ENCODE measurements at places on chromosomes 6 and 20.

DNA sequence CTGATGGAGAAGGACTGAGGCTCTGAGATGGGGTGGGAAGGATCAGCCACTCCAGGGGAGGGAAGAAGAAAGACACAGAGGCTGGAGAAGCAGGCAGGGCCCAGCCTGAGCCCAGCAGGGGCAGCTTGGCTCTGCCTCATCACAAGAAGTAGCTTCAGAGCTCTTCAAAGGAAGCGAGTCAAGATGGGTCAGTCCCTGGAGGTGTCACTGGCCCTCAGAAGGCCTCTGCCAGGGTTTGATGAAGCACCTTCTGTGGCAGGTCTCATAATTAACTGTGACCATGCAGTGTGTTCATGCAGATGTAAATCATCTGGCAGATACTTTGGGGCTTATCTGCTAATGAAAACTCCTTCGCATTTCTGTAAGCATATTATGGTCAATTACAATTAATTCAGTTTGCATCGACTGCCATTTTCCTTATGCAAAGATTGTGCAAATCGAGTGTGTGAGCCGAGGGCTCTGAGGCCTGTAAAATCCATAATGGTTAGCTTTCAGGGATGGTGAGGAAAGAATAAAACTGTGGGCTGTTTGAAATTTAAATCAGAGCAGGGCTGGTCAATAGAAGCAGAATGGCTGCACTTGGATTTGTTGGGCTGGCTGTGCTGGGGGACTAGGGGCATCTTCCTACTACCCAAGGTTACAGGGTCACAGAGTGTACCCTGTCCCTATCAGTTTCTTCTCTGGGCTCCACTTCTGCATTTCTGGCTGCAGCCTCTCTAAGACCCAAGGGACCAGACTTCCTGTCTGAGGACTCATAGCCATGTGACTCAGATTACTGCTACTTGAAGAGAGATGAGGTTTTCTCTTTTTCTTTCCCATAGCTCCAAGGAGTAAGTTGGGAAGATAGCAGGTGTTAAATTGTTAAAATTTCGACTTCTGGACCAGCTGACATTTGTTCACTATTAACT lies 376.6 kb downstream of the DHX35 start:
- DNase-seq = no peak

DNA sequence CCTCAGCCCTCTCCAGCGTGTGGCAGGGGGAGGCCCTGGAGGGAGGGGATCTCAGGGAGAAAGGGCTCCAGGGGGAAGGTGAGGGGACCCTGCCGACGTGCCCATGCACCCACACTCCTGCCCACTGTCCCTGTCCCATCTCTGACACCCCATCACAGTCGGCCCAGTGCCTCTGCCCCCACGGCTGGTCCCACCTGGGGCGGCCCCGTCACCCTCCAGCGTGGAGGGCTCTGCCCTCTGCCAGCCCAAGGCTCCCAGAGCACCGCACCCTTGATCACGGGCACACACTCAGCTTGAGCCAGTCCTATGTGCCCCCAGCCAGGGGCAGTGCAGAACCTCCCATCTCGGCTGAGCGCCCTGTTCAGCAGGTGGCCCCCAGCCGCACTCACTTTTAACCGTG lies 9.2 kb downstream of the SLC4A11 start:
- no peak for DNase-seq

DNA sequence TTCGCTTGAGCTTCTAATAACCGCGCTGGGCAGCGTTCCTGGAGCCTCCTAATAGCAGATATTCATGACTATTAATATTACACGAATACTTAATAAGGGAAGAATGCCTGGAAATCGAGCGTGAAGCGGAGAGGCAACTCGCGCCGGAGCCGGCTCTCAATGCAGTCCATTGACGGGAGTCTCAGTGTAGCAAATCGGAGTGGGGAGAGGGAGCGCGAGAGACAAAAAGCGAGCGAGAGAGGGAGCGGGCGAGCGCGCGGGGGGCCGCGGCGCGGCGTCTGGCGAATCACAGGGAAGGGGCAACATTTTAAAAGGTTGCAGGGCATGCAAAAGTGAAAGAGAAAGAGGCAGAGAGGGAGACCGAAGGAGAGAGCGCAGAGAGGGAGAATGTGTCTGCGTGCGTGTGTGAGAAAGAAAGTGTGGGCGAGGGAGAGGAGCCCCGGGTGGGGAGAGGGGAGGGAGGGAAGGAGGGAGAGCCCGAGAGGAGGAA lies 2.9 kb downstream of the TFAP2A start:
- no peak for DNase-seq

DNA sequence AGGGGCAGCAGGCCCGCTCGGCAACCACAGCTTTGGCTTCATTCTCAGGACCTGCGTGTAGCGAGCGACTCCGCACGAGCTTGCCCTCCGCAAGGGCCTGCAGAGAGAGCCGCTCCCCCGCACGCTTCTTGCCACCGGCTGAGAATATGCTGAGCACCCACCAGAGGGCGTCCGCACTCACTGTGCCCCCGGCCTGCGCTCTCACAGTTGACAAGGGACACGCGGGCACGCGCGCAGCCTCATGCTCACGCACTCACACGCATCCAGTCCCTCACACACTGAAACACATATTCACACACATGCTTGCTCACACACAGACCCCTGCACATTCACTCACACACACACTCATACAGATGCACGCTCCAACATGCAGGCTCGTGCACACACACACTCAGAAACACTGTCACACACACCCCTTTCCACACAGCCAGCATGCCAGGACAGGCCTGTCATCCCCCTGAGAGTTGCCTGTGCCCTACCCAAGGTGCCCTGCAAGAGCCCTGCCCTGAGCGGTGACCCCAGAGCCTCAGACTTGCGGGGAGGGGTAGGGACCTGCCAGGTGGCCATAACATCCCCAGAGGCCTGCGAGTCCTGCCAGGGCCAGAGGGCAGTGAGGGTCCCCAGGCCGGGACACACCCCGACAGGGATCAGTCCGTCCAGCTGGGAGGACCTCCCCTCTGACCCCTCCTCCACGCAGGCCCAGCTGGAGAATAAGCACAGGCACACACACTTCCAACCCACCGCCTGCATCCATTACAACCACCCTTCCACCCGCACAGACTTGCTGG lies 174.1 kb downstream of the BMP7 start:
- DNase-seq = peak; percentile 52

- DNase-seq = no peak
Observed at GRCh38 chr6:28322661-28323060, 13.3 kb downstream of the ZSCAN31 start.

DNA sequence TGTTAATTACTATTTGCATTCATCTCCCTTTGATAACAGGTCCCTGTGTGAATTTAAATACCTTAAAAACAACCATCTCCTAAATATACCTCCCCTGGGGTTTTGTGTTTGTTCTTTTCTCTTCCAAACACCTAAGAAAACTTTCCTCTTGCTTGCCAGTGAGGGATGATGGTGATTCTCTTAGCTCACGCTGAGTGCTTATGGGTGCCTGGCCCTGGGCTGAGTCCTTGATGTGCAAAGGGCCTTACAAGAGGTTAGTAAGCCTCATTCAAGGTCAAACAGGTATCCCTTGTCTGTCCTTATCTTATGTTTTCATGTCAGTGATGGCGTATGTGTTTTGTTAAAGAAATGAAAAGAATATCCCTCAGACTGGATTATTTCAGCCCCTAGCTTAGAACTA lies 76.3 kb downstream of the SYCP2L start:
- DNase-seq = no peak

DNA sequence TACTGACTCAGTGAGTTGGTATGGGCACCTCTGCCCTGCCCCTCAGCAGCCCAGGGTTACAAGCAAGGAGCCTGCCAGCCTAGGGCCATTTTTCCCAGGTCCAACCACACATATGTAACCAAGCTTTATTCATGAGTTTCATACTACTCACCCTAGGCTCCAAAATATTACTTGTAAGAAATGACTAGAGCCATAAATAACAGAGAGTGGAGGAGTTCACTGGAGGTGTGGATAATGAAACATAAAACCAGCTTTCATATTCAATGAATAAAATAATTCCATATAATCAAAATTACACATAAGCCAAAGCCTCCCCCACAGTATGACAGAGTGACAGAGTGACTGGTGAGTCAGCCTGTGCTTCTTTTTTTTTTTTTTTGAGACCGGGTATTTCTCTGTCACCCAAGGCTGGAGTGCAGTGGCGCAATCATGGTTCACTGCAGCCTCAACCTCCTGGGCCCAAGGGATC lies 229.8 kb upstream of the SASH1 start:
- DNase-seq = no peak

DNA sequence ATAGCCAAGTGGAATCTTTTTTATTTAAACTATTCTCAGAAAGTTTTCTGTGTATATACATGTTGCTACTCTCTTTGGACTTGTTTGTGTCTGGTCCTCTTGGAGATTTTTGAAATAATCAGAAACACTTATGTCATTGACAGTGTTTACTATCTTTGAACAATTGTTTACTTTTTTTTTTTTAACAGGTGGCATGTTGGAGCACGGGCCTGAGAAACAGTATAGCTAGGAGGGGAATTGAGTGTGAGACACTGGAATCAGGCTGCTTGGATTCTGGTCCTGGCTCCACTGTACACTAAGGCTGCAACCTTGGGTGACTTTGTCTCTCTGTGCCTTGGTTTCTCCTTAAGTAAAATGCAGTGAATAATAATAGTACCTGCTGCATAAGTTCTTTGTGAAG lies 279.6 kb downstream of the PRL start:
- no peak for DNase-seq

DNA sequence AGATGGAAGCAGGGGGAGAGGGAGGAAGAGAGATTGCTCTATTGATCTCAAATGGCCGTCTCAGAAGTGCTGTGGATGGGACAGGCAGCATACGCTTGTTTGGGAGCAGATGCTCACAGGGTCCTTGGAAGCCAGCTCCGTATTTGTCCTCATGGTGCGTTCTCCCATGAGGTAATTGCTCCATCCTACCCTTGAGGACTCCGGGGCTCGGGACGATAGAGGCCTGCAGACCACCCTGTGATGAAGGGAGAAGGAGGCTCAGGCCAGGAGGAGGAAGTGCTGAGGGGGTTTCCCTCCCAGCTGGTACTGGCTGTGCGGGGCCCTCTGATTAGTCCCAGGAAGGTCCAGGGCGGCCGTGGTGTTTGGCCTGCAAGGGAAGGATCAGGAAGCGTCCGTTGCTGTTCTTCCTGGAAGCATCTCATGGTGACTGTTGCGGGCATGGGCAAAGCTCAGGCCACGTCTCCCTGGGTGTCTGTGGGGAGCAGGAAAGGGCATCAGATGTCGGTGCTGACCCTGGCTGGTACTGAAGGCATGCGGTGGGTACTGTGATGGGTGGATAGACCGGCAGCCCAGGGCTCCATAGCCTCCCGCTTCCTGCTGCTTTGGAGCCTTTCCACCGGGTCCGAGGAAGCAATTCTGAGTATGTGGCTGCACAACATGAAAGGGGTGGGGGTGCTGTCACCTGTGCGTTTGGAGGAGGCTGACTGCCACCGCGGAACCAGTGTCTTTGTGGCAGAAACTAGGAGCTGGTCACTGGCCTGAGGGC lies 158.3 kb downstream of the SYCP2 start:
- DNase-seq = peak; percentile 8

DNA sequence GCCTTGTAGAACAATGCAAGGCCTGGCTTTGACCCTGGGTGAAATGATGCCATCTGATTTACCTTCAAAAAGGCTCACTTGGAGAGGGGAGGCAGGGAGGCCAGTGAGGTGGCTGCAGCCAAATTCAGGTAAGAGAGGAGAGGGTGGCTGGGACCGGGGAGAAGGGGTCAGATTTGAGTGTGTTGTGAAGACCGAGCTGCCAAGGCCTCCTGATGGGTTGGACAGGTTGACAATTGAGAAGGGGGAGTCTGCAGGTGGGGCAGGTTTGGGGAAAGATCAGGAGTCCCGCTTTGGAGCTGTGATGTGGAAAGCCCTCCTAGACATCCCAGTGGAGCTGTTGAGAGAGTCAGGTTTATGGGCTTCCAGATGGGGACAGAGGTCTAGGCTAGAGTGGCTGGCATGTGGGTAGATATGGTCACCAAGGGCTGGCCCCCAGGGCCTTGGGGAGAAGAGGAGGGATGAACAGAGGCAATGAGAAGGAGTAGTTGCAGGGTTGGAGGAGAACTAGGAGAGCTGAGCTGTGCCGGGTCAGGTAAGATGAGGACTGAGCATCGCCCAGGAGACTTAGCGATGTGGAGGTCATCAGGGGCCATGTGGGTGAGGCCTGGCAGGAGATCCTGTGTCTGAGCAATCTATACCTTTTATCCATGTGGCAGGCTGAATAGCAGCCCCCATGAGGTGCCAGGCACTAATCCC lies 70.5 kb upstream of the TOX2 start:
- no peak for DNase-seq

- no peak for DNase-seq
Observed at GRCh38 chr6:46095251-46095650, 34.5 kb upstream of the ENPP4 start.

DNA sequence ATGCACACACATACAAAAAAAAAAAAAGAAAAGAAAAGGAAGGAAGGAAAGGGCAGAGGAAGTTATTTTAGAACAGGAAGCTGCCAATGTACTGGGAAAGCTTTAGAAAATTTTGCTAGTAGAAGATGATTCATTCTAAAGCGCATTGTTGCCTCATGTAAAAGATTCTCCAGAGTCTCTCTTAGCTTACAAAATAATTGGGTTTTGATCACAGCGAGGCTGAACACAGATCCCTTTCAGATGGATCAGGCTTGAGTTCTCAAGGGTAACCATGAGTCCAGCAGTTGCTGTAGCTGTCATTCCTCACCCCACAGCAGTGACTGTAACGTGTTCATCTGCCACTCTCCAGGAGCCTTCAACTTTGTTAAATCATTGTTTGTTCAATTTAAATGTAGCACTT lies 81.9 kb downstream of the PHACTR2 start:
- DNase-seq = no peak

Measured in activated CD4-positive, CD25-positive, alpha-beta regulatory T cell treated with anti-CD3 and anti-CD28 coated beads, Interleukin-2, amount 50 U/mL, for 72 hours (primary cell).